ENCODE measurements at places on chromosomes 7 and 10.

DNA sequence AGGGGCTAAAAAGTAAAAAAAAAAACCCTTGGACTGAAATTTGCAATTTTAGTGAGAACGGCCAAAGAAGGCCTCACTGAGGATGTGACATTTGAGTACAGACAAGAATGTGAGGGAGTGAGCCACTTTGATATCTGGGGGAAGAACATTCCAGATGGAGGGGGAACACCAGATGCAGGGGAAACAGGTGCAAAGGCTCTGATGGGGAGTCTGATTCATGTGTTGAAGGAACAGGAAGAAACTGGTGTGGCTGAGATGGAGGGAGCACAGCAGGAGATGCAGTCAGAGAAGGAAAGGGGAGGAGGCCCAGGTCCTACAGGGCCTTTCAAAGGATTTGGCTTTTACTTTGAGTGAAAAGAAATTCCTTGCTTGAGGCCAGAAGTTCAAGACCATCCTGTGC is 615.7 kb upstream of the NRP1 start:
- no peak for DNase-seq

GRCh38 chr10:131490991-131491594 is 179.6 kb upstream of the TCERG1L start:
- no peak for DNase-seq

DNA sequence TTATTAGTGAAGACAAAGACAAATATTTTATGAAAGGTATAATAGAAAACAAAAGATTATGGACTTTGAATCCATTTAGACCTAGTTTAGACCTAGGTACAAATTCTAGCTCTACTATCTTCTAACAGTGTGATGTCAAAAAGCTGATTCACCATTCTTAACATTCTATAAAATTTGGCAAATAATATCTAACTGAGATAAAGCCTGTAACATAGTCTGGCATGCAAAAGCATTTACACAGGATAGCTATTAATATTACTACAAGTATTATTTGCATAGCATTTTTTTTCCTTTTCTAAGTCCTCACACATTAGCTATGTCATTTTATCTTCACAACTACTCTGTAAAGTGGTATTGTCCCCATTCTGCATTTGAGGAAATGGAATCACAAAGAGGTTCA is 179.6 kb upstream of the LRRTM3 start:
- no peak for DNase-seq

GRCh38 chr7:149791-150636 is 42.4 kb upstream of the FAM20C start:
- no peak for DNase-seq

- DNase-seq: no peak
These were observed 132.7 kb downstream of the ELAPOR2 start for GRCh38 chr7:86926732-86927131.

DNA sequence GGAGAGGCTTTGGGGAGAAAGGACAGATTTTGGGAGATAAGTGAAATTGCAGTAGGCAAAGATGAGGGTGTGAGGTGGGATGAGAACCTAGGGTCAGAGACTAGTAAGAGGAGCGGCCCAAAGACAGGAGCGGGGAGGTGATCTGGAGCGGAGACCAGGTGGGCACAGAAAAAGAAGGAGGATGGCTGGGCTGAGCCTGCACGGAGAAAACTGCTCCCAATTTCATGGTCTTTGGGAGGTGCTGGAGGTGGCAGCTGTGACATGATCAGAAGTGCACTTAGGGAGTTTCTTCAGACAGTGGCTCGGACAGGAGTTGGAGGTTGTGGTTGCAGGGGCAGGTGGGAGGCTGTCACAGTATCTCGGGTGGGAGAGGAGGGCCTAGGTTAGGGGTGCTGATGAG is 232.8 kb downstream of the SKAP2 start:
- no peak for DNase-seq

GRCh38 chr10:110296966-110297365 is 7.8 kb downstream of the SMNDC1 start:
- no peak for DNase-seq

DNA sequence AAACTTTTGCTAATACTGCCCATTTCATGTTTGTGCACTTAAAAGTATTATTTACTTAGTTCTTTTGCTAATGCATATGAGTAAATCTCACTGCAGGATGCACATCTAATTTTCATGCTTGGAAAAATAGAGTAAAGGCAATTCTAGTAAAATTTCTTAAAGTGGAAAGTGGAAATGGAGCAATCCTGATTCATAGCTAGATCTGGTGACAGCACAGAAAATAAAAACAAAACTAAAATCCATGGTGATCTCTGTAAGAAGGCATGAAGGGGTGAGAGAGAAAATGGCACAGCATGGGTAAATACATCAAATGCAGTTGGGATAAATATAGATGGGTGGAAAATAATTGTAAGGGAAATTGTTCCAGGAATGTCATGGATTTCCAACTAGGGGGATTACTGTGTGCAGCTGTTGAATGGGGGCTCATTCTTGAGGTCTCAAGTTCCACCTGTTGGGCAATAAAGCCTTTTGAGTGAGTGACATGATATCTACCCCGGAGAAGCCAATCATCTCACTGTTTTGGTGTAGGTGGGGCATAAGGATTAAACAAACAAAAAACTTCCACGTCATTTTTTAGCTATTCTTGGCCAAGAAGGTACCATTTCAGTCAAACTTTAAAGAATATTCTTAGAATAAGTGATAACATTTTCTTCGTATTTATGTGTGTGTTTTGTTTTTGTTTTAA is 1.7 kb upstream of the MCU start:
- no peak for DNase-seq

GRCh38 chr10:30436191-30436611 is 2.2 kb downstream of the MAP3K8 start:
- no peak for DNase-seq

DNA sequence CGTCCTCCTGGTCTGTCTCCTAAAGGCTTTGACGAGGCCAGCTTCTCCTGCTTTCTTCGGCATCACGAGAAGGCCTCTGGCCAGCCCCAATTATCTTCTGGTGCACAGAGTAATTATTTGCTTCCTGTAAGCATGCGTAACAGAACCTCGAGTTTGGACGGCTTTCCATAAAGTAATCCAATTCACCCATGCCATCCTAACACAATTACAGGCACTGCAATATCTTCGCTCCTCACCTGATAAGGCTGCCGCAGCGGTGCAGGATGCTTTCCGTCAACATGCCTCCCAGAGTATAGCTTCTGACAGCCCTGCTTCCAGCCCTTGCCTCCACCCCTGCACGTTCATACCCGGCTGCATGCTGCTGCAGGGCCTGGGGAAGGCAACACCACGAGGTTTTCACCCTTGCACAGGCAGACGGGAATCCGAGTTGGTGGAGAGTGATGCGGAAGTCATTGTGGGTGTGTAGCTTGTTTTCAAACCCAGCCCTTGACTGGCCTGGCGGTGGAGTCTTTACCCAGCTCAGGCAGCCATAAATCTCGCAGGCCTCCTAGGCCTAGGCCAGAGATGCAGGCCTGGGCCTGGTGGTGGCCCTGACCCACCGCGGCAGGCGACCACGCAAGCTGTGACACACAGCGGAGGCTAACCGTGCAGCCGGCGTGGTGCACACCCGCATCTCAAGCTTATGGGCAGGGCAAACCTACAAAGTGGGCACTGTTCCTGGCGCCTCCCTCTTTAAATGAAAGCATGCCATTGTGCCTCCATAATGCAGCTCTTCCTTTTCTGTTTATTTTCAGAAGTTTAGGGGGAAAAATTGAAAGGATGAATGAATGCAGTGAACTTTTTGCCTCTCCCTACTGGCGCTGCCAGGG is 12.7 kb downstream of the EBF3 start:
- DNase-seq: no peak

- DNase-seq: no peak
These were observed 182.6 kb downstream of the REEP3 start for GRCh38 chr10:63703740-63704345.

Data from NCI-H1436 treated with DMSO at 0.1 percent for 48 hours (cell line).